ENCODE measurements at places on chromosomes 13 and 19.

DNA sequence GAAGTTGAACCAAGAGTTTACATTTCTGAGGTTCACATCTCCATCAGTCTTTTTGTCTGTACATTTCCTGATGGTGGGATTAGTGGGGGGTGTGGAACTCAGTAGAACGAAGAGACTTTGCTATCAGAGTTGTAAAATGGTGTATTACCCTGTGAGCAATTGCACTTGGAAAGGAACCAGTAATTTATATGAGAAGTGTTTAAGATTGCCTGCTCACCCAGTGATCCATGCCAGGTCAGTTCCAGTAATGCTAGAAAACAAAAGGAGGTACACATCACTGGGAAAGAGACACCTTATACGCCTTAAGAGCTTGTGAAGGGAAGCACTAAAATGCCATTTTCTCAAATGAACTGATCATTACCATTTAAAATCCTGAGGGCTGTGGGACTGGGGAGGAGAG is 7.5 kb upstream of the DACH1 start:
- no peak for DNase-seq

GRCh38 chr19:5809053-5809452 is 4.2 kb downstream of the NRTN start:
- DNase-seq: no peak

DNA sequence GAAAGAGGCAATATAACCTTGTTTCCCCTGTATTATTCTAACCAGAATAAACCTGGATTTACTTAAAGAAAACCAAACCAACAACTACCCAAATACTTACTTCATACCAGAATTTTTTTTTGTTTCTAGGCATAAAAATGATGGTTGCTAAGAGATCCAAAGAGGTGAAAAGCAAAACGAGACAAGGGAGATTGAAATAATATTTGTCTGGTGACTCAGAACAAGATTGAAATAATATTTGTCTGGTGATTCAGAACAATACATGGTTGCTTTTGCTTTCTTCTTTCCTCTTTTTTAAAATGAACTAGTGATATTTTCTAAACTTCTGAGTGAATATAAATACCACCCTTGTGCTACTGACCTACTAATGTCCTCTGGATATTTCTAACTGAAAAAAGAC is 592.9 kb downstream of the KCTD12 start:
- DNase-seq: no peak

- DNase-seq: no peak
Observed at GRCh38 chr19:18415178-18415867, 3.9 kb upstream of the SSBP4 start.

GRCh38 chr19:4909897-4910593 is 744 bp downstream of the UHRF1 start:
- peak; percentile 94 for DNase-seq

- no peak for DNase-seq
Observed at GRCh38 chr19:5968431-5969373, 9.2 kb downstream of the RANBP3 start.

DNA sequence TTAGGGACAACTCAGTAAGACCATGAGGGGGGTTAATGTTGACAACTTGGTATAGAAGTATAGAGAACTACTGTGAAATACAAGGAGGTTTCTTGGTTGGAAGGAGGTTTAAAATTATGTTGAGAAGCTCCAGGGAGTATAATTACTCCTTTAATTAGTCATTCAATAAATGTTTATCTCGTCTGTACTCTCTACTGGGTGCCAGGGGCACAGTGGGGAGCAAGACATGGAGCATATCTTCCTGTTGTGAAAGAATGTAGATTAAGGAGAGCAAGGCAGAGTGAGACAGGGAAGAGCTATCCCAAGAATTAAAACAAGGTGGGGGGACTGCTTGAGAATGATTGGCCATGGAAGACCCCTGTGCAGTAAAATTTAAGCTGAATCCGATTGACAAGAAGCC is 33.7 kb upstream of the TDRD3 start:
- no peak for DNase-seq

DNA sequence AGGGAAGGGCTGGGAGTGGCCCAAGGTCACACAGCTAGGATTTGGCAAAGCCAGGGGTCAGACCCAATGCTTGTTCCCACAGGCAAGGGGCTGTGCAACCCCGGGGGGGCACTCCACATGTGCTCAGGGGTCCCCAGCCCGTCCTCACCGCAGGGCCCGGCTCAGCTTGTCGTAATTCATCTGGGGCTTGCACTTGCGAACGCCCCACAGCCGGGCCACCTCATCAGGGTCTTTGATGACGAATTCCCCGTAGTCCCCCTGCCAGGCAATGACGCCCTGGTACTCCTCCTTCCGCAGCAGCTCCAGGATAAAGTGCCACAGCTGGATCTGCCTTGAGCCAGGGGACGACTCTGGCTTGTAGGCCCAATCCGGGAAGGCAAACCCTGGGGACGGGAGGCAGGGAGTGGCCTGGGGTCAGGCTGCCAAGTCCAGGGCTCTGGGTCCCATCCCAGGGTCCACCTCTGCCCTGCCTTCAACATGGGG is 4.7 kb downstream of the ERF start:
- DNase-seq: no peak

DNA sequence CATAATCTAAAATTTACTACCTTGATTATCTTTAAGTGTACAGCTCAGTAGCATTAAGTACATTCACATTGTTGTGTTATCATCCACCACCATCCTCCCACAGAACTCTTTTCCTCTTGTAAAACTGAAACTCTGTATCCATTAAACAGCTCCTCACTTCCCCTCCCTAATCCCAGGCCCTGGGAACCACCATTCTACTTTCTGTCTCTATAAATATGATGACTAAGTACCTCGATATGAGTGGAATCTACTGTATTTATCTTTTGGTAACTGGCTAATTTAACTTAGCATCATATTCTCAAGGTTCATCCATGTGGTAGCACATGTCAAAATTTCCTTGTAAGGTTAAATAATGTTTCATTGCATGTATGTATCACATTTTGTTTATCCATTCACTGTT is 49.0 kb upstream of the POMP start:
- no peak for DNase-seq

GRCh38 chr13:113210833-113211232 is 1.4 kb downstream of the CUL4A start:
- no peak for DNase-seq

GRCh38 chr13:40337651-40338050 is 328.8 kb downstream of the FOXO1 start:
- DNase-seq: no peak

- no peak for DNase-seq
Observed at GRCh38 chr19:44072543-44073401, 813 bp downstream of the ZNF284 start.

DNA sequence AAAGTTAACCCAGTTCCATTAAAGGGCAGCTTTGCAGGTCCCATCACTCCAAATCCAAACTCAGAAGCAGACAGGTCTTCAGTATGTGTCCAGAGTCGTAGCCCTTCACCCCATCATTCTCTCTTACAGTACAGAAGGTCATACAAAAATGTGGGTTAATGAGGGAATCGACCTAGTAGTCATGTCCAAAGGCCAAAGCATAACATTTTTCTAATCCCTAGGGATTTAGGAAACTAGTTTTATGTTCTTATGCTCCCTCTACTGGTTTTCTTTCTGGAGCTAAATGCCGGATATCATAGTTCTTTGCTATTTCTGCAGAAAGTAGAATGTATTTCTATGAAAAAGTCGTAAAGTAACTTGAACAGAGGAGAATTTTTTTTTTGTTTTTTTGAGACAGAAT is 72.2 kb downstream of the DHRS12 start:
- no peak for DNase-seq

- DNase-seq: no peak
Observed at GRCh38 chr13:39941236-39941635, 285.8 kb downstream of the COG6 start.

GRCh38 chr19:4083677-4084546 is 17.2 kb upstream of the ZBTB7A start:
- no peak for DNase-seq

DNA sequence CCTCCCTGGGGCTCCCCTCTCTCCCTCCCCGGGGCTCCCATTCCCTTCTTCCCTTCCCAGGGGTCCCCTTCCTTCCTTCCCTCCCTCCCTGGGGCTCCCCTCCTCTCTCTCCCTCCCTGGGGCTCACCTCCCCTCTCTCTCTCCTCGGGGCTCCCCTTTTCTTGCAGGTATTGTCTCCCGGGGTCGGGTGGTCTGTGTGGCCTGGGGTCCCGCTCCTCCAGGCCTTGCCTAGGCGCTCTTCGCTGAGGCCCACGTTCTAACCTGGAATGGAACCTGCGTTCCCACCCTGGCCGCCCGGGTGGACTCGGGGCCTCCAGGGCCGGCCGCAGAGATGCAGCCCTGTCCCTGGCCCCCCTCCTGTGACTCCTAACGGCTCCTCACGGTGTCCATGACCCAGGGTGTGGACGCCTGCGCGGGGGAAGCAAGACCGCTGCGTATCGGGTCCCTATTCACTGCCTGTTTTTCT is 940 bp upstream of the DCUN1D2 start:
- no peak for DNase-seq

- no peak for DNase-seq
Observed at GRCh38 chr13:113002206-113002912, 33.3 kb downstream of the MCF2L start.

DNA sequence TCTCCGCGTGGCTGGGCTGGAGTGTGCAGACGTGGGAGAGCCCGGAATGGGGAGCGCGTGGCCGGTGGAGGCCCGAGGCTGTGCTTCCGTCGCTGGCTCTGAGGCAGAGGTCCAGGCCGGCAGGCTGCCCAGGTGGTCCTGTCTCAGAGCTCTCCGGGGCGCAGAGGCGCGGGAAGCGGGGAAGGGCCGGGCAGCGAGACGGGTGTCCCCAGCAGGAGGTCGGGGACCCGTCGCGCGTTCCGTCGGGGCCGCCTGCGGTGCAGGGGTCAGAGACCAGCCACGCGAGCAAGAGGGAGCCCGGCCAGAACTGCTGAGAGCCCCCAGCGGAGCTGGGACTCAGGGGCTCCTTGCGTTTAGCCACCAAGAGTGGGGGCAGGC is 1.3 kb upstream of the C1QTNF9 start:
- no peak for DNase-seq

GRCh38 chr19:58150328-58150921 is at the start of gene ZNF329:
Gene ZNF329 (minus strand): TSS chr19:58150789. CDS start chr19:58129503, 21,286 bp downstream.
- peak; percentile 90 for DNase-seq

GRCh38 chr13:44734201-44734707 is 158.1 kb upstream of the TSC22D1 start:
- no peak for DNase-seq

DNA sequence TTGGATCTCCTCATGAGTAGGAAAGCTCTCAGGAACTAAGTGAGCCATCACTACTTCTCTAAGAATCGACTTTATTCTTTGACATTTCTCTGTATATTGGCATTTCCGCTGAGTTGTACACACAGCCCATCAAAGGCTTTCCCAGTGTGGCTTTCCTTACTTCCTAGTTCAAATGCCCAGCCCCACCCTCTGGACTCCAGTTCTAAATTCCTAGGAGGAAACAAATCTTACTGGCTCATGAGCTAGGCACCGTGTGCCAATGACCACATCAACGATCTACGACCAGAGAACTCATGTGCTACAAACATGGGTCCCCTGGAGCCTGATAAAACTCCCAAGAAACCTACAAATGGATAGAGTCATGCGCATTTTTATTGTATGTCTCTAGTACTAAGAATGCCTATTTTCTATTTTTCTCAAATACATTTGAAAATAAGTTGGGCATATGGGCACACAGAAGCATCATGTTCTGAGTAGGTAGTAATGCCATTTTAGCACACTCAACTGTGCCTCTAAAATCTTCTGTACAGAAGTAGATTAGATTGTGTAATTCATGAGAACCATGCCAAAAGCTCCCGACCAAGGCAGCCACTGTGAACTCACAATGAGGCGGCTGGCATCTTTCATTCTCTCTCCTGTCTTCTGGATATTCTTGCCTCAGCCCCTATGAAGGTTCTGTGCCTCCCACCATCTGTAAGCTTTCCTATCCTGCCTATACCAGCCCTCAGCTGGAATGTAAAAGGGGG is 10.5 kb upstream of the RAP2A start:
- no peak for DNase-seq

- DNase-seq: no peak
Observed at GRCh38 chr19:38143847-38144246, 80.2 kb downstream of the DPF1 start.
